ENCODE measurements at places on chromosomes 7 and 10.

DNA sequence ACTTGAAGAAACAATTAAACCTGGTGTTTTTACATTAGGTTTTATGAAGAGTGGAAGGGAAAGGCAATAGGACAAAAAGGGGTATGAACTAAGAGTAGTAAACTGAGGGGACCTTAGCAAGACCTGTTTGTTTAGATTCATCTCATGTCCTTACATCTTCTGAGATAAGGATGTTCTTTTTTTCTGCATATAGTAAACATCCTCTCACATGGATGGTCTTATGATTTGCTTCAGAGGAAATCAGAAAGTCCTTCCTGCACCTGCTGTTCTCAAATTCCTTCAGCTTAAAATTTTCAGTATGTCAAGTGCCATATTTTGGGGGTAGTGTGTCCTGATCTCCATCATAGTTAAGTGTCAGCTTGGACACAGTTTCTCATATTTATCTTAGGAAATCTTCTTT, 232.6 kb downstream of the ADK start:
- DNase-seq: no peak

DNA sequence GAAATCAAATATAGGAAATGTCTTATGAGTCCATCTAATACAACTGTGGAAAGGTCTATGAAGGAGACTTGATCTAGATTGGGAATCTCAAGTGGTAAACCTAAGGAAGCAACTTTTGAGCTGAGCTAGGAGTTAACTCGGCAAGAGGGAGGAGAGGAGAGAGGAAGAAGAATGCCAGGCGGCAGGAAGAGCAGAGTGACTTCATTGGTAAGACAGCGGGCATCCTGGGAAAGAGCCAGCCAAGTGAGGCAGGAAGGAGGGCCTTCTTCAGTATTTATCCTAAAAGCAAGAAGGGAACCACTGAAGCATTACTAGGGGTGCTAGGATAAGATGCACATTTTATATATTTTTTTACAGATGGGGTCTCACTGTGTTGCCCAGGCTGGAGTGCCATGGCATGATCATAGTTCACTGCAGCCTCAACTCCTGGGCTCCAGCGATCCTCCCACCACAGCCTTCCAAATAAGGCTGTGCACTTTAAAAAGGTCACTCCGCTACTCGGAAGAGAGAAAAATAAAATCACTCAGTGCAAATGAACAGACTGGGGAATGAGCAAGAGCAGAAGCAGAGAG, 2.0 kb downstream of the BCL7B start:
- DNase-seq: no peak

DNA sequence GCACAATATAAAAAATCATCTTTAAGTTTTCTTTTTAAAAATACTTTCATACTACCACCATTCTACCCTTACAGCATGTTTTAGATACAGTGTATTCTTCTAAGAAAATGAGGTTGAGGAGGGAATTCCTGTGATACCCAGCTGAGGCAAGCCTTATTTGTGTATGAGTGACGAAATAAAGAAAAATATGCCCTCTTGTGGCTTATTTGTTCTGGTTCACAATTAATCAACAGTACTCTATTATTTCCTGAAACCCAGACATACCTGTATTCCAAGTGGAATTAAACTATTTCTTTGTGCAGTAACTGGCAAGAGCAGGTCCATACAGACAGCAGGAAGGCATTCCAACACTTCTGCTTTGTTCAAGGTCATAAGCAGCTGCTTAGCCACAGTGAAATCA, 4.5 kb upstream of the SEMA3D start:
- DNase-seq: no peak

DNA sequence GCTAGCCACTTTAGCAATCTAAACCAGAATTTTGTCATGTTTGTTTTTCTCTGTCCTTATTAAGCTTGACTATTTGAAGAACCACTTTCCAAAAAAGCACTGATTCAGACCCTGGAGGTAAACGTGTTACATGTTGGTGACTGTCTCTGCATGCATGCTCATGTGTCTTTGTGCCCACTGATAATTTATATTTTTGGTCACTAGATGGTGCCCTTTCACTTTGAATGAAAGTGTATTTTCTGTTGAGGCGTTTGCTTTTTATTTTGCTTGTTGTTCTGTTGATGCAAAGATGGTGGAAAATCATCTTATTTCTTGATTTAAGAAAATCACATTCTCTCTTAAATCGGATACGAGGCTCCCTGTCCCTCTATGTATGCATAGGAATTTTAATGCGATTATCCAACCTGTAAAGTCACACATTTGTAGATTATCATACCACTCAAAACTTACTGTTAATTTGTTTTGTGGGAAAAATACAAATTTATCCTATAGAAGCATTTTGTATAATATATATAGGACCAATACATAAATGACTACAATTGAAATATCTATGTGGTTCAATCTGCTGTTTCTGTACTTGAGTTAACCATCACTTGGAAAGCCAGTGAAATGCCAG, 269.3 kb downstream of the BICC1 start:
- DNase-seq: no peak

DNA sequence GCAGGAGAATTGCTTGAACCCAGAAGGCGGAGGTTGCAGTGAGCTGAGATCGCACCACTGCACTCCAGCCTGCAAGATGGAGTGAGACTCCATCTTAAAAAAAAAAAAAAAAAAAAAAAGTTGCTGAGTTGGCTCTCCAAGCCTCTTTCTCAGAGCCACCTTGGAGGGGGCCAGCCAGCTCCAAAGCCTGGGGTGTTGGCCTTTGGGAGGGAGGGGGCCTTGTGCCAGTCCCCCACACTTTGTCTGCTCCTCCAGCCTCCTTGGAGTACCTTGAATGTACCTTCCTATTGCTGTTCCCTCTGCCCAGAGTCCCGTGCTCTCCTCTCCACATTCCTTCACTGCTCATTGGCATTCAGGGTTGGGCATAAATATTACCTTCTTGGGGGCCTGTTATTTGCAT, 62.4 kb downstream of the GRK5 start:
- no peak for DNase-seq

DNA sequence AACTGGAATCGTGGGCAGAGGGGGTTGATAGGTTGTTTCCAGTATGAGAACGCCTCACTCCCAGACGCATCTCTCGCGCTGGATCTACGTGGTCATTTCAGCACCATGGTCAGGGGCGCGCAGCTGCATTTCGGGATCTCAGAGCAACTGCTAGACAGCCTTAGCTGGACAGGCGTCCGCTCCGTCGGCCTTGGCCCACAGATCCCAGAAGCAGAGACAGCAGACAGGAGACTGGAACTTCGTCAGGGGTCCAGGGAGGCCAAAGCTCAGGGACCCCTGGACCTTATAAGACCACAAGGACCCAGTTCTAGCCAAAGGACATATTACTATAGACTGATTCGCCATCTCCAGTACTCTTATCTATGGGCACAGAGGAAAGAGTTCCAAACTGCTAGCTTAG, 5.3 kb downstream of the NEUROG3 start:
- peak; percentile 44 for DNase-seq

GRCh38 chr10:70964245-70964644, 75.9 kb upstream of the PCBD1 start:
- no peak for DNase-seq

DNA sequence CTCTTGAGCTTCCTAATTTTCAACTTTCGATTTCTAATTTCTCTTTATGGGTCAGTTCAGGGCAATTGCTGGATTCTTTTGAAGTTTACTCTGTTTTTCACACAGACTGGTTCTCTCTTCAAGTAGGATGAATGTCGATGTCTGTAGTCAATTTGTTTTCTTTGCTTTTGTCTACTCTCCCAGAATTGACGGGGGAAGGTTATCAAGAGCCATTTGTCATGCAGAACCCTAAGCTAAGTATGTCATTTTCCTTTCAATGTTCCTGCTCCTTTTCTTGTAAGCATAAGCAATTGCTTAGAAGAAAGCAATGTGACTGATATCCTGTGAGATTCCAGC, 53.7 kb downstream of the SLC39A12 start:
- no peak for DNase-seq

DNA sequence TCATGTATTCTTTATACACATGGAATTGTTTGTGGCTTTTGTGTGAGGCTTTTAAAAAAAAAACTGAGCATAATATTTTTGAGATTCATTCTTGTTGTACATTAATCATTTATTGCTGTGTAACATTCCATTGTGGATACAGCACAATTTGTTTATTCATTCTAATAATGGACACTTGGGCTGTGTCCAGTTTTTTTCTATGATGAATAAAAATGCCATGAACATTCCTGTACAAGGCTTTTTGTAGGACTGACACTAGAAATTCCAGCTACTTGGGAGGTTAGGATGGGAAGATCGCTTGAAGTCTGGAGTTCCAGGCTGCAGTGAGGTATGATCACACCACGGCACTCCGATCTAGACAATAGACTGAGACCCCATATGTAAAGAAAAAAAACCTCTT, 254.3 kb upstream of the CACNA2D1 start:
- DNase-seq: no peak

GRCh38 chr7:27936047-27936767, 196.2 kb downstream of the TAX1BP1 start:
- no peak for DNase-seq

- peak; percentile 28 for DNase-seq
Measured at GRCh38 chr10:70682920-70683600, 10.8 kb downstream of the ADAMTS14 start.
